IMR-90 (cell line): ENCODE measurements at places on chromosomes 3 and 15.
A peak's percentile ranks its signal among the peaks of the same experiment; 100 is the strongest.

- no peak for DNase-seq
Observed at GRCh38 chr15:22806156-22806555, 19.7 kb downstream of the NIPA1 start.

GRCh38 chr3:193943200-193943599 lies 192.7 kb upstream of the HES1 start:
- no peak for DNase-seq

DNA sequence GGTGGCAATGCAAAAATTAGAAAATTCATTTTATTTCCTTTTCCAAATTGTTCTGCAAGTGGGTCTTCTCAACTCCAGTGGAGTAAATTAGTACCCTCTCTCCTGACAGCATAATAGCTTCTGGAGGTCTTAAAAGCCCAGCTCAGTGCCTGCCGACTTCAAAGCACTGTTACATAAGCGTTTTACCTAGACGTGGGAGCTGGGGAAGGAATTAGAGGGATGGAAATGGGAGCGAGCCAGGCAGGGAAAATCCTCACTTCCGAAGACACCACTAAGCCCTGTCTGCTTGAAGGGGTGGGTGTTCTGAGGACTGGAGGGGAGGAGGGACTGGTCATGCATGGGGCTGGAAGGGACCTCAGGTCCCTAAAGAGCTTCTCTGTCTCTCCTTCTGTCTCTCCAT lies 77.2 kb upstream of the SLC6A1 start:
- no peak for DNase-seq

DNA sequence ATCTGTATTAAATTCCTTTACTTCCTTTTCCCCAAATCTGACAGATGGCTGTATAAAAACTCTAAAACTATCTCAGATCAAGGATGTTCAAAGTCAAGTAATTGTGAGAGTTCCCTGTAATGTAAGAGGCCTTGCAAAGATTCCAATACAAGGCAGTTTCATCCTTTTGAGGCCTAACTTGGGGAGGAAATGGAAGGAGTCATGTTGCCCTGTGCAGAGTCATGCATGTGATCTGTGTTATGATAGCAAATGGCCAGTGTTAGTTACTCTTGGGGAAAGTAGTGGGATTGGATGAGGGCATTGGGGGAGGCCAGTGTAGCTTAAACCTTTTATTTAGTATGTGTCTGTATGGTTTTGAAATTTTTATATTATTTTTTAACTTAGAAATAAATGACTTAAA lies 23.7 kb upstream of the FBXL22 start:
- peak; percentile 57 for DNase-seq

DNA sequence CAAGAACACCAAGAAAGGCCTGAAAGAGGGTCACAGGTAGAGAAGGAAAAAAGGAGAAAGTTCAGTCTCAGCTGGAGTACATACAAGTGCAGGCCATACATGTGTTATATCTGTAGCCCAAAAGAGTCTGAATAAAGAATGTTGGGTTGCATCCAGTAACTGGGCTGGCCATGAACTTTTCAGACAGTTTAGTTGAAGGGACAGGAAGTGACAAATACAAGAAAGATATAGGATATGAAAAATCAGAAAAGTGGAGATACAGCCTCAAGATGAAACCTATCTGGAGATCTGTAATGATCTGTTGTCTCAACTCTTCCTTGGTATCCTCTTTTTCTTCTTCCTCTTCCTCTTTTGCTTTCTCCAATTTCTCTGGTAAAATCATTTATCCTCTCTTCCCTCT lies 671.7 kb downstream of the MECOM start:
- peak; percentile 15 for DNase-seq

GRCh38 chr3:377158-377561 lies 180.6 kb downstream of the CHL1 start:
- peak; percentile 63 for DNase-seq

- no peak for DNase-seq
Observed at GRCh38 chr3:36714343-36715086, 49.8 kb downstream of the DCLK3 start.

GRCh38 chr15:57892181-57892580 lies 173.3 kb downstream of the ALDH1A2 start:
- no peak for DNase-seq

GRCh38 chr3:177150970-177151627 lies 46.2 kb downstream of the TBL1XR1 start:
- peak; percentile 93 for DNase-seq

- no peak for DNase-seq
Observed at GRCh38 chr3:34283751-34284150, 485.3 kb downstream of the PDCD6IP start.

GRCh38 chr3:50336452-50337174 lies 4.0 kb downstream of the RASSF1 start:
- peak; percentile 28 for DNase-seq

DNA sequence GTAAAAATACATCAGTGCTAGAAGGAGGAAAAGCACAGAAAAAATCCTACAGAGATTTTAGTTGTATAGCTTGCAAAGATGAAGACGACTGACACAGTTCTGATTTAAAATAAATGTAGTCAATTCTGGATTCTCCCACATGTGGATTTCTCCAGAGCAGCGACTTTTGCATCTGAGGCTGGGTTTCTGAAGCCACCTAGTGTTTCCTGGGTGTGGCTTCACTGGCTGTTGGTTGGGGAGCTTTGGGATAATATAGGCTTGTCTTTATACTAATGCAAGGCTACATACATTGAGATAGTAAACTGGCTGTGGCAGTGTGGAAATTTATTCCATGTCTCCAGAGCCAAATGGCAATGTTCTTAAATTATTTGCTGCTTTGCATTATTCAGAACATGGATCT lies 158.1 kb upstream of the FEZF2 start:
- no peak for DNase-seq

DNA sequence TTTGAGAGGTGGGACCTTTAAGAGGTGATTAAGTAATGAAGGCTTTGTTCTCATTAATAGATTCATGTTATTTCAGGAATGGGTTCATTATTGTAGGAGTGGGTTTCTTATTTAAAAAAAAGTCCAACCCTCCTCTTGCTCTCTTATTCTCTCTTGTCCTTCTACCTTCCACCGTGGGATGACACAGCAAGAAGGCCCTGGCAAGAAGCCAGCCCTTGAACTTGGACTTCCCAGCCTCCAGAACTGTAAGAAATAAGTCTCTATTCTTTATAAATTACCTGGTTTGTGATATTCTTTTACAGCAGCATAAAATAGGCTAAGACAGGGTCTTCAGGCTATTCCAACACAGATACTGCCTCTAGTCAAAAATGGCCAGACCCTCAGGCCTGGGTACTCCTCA lies 62.2 kb downstream of the MYLK start:
- no peak for DNase-seq

- DNase-seq = no peak
Observed at GRCh38 chr3:5347486-5347885, 160.0 kb downstream of the EDEM1 start.

DNA sequence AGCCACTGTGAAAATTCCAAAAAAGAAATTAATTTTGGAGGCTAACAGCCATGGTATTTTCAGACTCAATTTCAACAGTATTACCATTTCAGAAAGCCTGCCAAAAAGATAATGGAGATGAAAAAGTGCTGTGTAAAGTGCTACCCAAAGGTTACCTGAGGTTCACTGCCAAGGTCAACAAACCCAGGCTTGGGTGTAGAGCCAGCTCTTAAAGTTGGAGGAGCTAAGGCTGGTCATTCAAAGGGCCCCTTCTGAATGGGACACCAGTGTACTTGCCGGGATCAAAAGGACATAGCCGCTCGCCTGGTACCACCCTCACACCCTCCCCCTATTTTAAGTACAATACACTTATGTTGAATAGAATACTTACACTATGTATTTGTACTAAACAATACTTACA lies 64.5 kb downstream of the ETV5 start:
- no peak for DNase-seq

GRCh38 chr3:107657971-107658370 lies 135.2 kb downstream of the BBX start:
- DNase-seq = peak; percentile 70

DNA sequence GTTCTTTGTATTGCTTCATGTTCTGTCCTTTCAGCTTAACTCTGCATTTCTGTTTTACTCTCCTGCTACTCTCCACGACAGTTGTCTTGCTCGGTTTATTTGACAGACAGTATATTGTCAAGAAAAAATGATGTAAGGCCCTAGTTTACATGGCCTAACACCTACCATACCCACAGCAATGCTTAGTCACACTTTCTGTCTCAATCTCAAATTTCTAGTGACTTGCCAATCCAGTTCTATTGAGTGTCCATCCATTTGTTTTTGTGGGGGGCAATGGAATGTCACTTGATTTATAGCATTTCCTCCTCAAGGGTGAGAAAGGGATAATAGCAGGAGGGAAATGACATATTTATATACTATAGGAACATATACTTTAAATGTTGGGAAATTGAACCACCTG lies 676.2 kb downstream of the NAALADL2 start:
- DNase-seq = no peak

GRCh38 chr15:63374686-63375520 lies 6.7 kb downstream of the CA12 start:
- DNase-seq = peak; percentile 80

GRCh38 chr3:36895496-36896409 lies 49.1 kb downstream of the TRANK1 start:
- no peak for DNase-seq

GRCh38 chr3:145177828-145178227 lies 983.2 kb downstream of the PLOD2 start:
- no peak for DNase-seq

- no peak for DNase-seq
Observed at GRCh38 chr3:159856590-159857104, 132.0 kb upstream of the IL12A start.

GRCh38 chr15:38266247-38266986 lies 13.8 kb downstream of the SPRED1 start:
- DNase-seq = no peak

DNA sequence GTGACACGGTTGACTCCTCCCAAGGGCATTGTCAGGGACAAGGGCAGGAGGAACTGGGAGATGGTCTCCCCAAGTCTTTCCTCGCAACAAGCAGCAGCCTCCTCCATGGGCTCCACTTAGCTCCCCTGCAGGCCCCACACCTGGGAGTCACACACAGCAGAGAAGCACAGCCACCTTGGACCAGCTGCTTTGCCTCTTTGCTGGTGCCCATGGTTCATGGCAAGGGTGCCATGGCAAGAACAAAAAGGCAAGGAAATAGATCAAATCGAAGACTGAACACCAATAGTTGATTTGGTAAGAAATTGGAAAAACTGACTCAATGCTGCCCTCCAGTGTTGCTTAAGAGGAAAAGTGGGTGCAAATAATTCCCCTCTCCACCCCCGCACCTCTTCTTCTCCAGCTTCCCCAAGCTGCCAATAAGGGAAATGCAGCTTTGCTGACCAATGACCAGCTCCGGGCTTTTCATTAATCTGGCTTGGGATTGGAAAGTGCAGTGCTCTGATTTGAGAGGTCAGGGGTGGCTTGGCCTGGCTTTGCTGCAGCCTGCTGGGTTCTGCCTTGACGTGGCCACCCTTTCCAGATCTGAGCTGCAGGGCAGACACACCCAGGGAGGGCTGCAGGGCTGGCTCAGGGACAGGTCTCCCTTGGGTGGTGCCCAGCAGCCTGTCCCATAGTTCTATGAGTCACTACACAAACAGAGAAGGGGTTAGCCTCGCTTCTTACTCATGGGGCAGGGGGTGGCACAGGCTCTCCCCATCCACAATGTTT lies 162.0 kb downstream of the KLF13 start:
- peak; percentile 91 for DNase-seq

DNA sequence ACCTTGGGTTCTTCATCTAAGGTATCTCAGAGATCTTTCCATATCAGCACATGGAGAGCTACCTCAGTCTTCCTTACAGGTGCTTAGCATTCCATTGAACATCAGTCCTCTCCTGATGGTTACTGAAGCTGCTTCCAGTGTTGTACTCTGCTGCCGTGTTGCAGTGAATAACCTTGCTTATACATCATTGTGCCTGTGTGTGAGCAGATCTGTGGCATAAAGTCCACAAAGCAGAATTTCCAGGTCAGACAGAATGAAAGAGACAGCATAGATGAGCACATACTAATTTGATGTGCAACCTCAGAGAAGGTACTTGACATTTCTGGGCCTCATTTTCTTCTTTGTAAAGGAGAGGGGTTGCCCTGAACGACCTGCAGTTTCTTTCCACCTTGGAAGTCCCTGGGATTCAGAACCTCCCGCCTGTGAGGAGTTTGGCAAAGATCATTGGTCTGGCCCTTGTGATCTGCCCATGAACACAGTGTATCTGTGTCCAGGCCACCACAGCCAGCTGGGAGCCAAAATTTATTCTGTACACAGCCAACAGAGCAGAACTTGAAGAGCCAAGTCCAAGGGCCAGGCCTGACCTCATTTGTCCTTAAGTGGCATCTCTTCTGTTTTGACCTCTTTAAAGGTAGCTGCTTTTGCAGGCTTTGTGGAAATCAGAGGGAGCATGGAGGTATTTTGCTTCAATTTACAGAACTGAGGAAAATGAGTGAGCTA lies 57.2 kb upstream of the SLC7A14 start:
- DNase-seq = no peak

DNA sequence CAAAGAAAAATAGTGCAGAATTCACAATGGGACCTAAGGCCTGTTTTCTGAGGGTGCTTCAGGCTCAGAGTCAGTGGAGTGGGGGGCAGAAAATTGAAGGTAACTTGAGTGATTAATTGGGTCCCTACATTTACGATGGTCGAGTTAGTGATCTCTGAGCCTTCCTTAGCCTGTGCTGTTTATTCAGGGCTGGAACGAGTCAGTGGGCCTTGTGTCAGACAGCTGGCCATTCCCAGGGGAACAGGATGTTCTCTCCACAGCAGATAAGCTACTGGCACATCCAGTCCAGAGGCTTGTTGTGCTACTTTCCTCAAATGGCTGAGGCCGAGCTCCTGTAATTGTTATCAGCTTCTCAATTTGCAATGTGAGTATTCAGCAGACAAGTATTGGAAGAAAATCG lies 29.2 kb upstream of the CNTN3 start:
- DNase-seq = peak; percentile 65

- DNase-seq = no peak
Observed at GRCh38 chr15:66938114-66938830, 127.1 kb upstream of the SMAD3 start.

- no peak for DNase-seq
Observed at GRCh38 chr3:182755308-182755707, 38.0 kb upstream of the ATP11B start.

DNA sequence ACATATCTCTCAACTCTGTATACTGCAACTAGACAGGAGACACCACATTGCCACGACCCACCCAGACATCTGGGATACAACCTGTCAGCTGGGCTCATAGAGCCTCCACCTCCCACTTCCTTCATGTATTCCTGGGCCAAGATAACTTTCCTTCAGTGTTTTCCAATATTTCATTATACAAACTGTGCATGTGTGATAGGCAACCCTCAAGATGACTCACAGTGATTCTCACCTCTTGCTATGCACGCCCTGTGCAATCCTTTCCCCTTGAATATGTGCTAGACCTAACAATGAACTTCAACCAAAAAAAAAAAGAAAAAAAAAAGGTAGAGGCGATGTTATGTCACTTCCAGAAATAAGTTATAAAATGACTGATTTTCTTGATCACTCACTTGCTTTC lies 138.0 kb upstream of the ALCAM start:
- DNase-seq = no peak

GRCh38 chr3:88131695-88132094 lies 18.1 kb upstream of the C3orf38 start:
- DNase-seq = peak; percentile 35

DNA sequence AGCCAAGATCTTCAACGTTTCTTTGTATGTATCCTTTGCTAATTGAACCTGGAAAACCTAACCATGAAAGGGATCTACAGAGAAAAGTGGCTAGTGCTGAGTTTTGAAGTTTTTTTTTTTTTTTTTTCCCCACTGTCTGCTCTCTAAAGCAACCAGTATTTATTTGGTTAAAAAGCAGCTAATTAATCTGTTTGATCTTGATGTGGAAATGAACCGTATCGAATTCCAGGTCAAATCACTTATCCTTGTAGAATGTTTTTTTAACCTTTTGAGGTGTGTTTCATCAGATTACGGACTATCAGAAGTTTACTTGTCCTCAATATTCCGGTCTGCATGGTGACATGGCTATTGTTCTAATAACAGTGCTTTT lies 117.2 kb downstream of the FNDC3B start:
- no peak for DNase-seq
